ENCODE measurements at places on chromosomes 6 and 20.

GRCh38 chr6:30684386-30685156 lies 1.9 kb downstream of the PPP1R18 start:
- peak; percentile 33 for DNase-seq

- peak; percentile 14 for DNase-seq
Observed at GRCh38 chr20:38094373-38094891, 60.9 kb downstream of the RPRD1B start.

- no peak for DNase-seq
Observed at GRCh38 chr6:136546331-136546730, 3.9 kb downstream of the MAP7 start.

- no peak for DNase-seq
Observed at GRCh38 chr6:45212976-45213375, 115.2 kb upstream of the RUNX2 start.

DNA sequence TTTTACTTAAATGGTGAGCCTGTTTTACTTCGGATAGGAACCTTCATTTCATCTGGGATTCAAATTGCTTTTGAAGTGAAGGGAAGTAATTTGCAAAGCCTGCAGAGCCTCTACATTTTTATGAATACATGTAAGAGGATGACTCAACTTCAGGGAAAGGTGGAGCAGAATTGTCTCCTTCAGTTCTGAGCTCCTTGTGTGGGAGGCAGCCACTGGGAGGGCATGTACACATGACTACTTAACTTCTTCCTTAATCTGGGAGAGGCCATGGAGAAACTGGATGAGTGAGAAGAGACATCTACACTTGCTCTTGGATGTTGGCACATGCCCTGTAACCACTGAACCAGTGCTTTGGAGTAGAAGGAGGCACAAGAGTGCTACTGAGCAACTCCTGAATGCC lies 145.1 kb upstream of the NRSN1 start:
- DNase-seq: no peak

DNA sequence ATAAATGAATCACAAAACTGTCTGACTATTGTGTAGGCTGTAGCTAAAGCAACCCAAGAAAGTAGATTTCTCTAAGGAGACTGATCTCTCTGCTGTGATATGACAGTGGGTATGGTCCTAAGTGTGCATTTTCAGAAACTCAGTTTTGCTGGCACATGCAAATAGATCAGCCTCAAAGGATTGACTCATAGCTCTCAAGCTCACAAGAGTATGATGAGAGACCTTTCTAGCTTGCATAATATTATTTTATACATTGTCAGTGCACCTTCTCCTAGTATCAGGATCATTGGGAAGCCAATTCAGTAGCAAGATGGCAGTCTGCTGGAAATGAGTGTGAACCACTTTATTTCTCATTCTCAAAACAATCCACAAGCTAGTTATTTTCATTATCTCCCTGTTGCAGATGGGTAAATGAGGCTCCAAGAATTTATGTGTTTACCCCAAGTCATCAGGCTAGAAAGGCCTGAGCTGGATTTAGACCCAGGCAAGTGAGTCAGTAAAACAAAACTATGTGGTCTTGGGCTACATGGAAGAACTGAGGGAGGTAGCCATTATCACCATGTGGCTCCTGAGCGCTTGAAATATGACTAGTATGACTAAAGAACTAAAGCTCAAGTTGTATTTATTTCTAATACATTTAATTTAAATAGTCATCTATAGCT lies 27.9 kb upstream of the PLCB4 start:
- no peak for DNase-seq

- DNase-seq: no peak
Observed at GRCh38 chr6:100775667-100776066, 105.5 kb downstream of the ASCC3 start.

- no peak for DNase-seq
Observed at GRCh38 chr20:64205611-64206026, 41.4 kb downstream of the MYT1 start.

- DNase-seq: no peak
Observed at GRCh38 chr20:46121184-46121930, 3.2 kb downstream of the CD40 start.

GRCh38 chr6:12271997-12272396 lies 18.2 kb upstream of the EDN1 start:
- no peak for DNase-seq

GRCh38 chr20:9207253-9207652 lies 138.4 kb downstream of the PLCB4 start:
- no peak for DNase-seq

- DNase-seq: no peak
Observed at GRCh38 chr6:14921878-14922671, 323.8 kb upstream of the JARID2 start.

- no peak for DNase-seq
Observed at GRCh38 chr6:7691021-7691420, 34.9 kb upstream of the BMP6 start.

- DNase-seq: no peak
Observed at GRCh38 chr6:47722194-47722593, 23.8 kb downstream of the ADGRF4 start.

Measured in central memory CD4-positive, alpha-beta T cell (primary cell).